ENCODE measurements at places on chromosomes 11 and 22. TPM values are rescaled to one million over a fixed set of nuclear protein-coding genes. Genes with fewer than 3 reads are reported as not detected.

Gene TH
- not detected for total RNA-seq

DNA sequence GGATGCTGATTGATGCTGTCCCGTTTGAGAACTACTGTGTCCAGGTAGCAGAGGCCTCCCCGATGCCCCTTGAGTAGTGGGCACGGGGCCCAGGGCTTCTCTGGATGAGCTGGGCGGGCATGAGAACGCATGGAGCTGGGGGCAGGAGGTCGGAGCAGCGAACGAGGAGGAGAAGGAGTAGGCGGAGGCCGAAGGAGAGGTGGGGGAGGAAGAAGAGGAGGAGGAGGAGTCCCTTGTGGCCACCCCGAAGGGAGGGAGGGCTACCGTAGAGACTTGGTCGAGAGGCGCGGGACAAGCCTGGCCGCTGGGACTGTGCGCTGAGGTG lies 62.9 kb downstream of the CRYBB2 start:
- no peak for DNase-seq

Gene TEX54
- total RNA-seq: 1.3 TPM

Gene CD82
- 499 TPM for total RNA-seq

DNA sequence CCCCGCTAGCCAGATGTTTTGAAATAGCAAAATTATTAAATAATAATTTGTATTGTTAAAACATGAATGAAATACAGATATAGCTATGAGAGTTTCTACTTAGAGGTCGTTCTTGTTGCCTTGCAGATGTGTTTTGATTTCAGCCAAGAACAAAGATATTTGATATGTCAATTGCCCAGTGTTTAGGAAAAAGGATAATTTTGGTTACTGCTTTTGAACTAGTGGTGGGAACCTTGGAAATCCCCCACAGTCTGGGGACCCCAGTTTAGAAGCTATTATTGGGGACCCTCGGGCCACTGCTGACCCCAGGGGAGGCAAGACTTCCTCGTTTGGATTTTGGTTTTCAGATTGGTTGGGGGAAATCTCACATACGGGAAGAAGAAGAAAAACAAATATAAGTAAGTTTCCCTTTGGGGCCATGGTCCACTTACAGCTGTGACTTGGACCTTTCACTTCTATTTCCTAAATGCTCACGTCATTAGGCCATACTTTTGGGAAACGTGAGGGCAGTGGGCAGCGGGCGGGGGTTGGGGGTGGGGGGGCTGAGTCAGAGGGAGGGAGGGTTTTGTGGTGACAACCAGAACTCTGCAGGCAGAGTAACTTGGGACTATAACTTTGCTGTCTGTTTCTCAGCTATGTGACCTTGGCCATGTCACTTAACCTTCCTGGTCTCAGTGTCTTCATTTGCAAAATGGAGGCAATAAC lies 37.0 kb downstream of the LDLRAD3 start:
- no peak for DNase-seq

Measured in activated T-helper 1 cell treated with anti-CD3 and anti-CD28 coated beads, Interleukin-12 subunit alpha, Interleukin-12 subunit beta, Interleukin-2, Interleukin-4 antibody, amounts not matched to agents 30 ng/mL and 10 ng/mL and 1 ng/mL, durations not matched to agents 14 hours and 24 hours and 36 hours (primary cell).